Mesothelial cell of epicardium (in vitro differentiated cells): ENCODE measurements at places on chromosomes 1 and 21. TPM values are rescaled to one million over a fixed set of nuclear protein-coding genes. Genes with fewer than 3 reads are reported as not detected.
A peak's percentile ranks its signal among the peaks of the same experiment; 100 is the strongest.

DNA sequence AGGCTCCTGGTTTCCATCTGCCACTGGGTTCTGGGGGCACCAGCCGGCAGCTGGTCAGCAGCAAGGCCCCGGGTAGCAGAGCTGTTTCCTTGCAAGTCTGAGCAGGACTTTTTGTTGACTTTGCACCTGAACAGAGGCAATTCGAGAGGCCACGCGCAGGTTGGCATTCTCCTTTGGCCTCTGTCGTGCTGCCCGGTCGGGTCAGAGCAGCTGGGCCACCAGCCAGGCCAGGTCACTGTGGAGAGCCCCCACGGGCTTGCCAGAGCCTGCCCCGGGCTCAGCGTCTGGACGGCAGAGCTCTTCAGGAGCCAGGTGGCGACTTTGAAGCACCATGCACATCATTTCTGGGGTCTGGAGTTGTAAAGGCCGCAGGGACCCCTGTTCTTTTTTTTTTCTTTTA is 28.4 kb upstream of the TMEM52 start:
- no peak for DNase-seq
- no peaks in the 10 kb centered on the region for H3K36me3 ChIP-seq
- H3K27me3 ChIP-seq, result peaks cover 27% of the 10 kb centered on the region
- H3K4me1 ChIP-seq, result peaks cover 4% of the 10 kb centered on the region

DNA sequence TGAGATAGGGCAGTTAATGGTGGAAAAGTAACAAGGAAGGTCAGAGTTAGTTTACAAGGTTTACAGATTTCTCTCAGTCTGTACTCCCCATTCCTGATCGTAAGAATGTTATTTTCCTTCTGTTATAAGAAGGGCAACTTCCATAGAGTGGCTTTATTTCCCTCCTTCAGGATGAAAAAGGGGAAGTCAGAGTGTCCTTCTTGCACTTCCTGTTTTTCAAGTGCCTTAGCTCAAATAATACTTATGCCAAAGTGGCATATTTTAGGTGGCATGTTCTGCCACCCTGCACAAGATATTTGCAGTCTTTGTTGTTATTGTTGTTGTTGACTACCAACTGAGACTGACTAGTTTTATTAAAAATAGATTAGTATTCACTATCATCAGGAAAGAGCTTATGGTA is 730.7 kb upstream of the ADGRL4 start:
- no peak for DNase-seq
- H3K36me3 ChIP-seq, result peaks cover 3% of the 10 kb centered on the region
- no peaks in the 10 kb centered on the region for H3K4me1 ChIP-seq
- H3K27ac ChIP-seq, result no peak overlapping the region
- no peak overlapping the region for H3K4me3 ChIP-seq
- H3K27me3 ChIP-seq, result no peaks in the 10 kb centered on the region

DNA sequence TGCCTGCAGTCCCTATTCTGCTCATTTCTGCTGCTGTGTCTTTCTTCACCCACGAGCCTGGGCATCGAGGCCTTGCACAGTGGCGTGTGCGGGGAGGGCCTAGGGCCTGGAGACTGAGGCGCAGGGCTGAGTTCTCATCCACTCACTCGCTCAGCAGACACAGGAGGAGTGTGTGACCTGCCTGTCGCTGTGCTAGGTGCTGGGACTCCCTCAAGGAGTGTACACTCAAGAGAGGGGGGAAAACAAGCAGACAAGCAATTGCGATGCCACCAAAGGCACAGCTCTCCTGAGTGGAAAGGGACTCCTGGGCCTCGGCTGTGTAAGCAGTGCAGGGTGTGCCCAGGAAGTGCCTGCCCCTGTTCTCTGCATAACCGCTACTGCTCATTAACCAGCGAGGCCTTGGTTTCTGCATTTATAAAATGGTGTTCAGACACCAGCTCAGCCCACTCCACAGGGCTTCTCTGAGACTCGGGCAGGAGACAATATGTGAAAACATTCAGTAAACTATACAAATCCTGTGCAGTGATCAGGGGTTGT is 4.2 kb downstream of the RD3 start:
- H3K4me1 ChIP-seq, result peaks cover 17% of the 10 kb centered on the region
- H3K27ac ChIP-seq, result no peak overlapping the region
- H3K36me3 ChIP-seq, result no peaks in the 10 kb centered on the region
- H3K4me3 ChIP-seq, result no peak overlapping the region
- DNase-seq, result no peak
- no peaks in the 10 kb centered on the region for H3K27me3 ChIP-seq

DNA sequence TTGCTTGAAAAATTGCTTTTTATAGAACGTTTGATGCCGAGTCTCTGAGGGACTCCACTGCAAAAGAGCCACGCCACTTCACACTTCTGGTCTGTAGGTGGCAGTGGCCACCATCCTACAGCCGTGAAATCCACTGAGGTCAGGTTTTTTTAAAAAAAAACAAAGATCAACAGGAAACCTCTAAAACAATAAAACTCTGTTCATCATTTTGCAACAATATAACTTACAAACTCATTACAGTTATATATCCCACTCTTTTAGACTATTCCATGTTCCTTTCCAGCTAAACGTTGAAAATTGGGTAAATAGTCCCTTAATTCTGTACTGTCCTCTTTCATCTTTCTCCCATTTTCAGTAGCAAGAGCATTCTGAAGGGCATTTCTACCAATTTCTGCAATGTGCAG is 64.6 kb upstream of the FMN2 start:
- no peaks in the 10 kb centered on the region for H3K36me3 ChIP-seq
- H3K4me1 ChIP-seq, result peaks cover 19% of the 10 kb centered on the region

DNA sequence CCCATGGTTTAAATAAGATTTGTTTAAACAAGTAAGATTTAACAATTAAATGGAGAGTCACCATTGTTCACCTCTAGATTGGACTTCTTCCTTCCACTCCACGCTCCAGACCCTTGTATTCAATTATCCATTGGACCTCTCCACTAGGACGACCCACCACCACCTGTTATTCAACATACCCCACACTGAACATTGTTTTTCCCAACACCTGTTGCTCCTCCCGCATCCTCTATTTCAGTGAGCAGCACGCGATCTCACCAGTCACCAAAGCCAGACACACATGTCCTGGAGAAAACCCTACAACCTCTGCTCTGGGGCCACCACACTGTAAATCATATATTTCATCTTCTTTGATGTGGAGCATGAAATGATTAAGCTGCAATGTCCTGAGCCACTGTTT is 28.6 kb downstream of the ATP8B2 start:
- no peak overlapping the region for H3K27ac ChIP-seq
- no peak for DNase-seq
- H3K4me1 ChIP-seq, result peaks cover 25% of the 10 kb centered on the region
- peaks cover 6% of the 10 kb centered on the region for H3K36me3 ChIP-seq
- H3K4me3 ChIP-seq, result peak overlapping the region; percentile 76

DNA sequence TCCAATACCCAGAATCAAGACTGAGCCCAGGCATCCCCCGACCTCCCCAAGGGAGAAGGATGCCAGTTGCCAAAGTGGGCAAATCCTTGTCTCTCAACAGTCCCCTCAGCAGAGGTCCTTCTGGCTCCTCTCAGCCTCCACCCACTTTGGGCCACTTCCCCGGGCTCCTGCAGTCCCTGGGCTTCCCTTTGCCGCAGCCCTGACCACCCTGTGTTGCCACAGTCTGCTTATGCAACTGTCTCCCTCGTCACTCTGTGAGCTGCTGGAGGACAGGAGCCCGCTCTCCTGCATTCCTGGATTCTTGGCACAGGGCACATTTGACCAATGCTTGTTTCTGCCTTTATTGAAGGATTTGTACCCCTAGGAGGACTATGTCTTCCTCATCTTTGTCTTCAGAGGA is 2.9 kb upstream of the LRP8 start:
- H3K4me3 ChIP-seq, result no peak overlapping the region
- H3K36me3 ChIP-seq, result no peaks in the 10 kb centered on the region
- peaks cover 18% of the 10 kb centered on the region for H3K4me1 ChIP-seq
- peaks cover 18% of the 10 kb centered on the region for H3K27me3 ChIP-seq

DNA sequence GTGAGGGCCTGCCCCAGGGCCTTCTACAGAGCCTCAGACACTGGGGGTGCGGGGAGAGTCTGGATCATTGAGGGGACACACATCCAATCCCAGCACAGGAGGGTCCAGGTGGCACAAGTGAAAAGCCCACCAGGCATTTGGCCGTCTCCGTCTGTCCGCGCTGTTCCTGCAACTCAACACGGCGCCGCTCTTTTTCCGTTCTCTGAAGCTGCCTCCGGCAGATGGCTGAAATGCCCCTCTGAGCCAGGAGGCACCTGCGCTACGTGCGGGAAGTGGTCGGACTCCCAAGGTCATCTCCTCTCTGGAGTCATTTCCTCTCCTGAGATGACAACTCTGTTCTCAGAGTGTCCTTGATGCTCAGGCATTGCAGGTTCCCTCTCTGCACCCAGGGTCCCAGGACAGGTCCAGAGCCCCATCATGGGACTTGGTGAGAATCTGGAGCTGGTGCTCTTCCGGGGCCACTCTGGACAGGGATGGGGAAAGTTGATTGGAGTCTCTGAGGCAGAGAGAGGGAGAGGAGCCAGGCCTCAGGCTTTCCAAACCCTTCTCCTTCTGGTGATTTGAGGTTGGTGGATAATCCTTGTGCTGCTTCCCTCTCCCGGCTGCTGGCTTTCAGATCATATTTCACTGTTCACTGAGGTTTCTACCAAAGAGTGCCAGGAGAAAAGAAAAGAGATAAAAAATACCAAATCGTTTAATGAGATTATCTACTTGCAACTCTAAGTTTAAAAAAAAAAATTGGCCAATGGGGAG is 14.0 kb upstream of the MIXL1 start:
- H3K27ac ChIP-seq, result peak overlapping the region; percentile 11
- no peak for DNase-seq
- H3K36me3 ChIP-seq, result no peaks in the 10 kb centered on the region
- H3K27me3 ChIP-seq, result no peaks in the 10 kb centered on the region

DNA sequence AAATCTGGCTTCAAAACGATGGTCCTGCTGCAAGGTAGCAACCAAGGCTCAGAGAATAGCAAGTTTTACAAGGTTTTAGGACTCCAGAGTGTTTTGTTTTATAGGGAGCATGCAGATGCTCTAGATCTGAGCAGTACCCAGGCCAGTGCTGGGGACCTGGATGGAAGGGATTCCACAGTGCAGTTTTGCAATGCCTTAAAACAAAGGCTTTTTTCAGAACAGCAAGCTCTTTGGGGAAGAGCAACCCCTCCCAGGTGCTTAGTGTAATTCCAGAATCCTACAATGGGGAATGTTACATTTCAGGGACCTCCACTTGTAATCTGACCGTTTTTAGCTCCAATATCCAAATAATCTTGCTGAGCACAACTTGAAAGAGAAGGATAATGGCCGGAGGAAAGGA is 6.7 kb downstream of the ROR1 start:
- H3K4me3 ChIP-seq, result no peak overlapping the region
- peaks cover 70% of the 10 kb centered on the region for H3K4me1 ChIP-seq
- no peak overlapping the region for H3K27ac ChIP-seq
- H3K27me3 ChIP-seq, result no peaks in the 10 kb centered on the region
- no peak for DNase-seq
- H3K36me3 ChIP-seq, result no peaks in the 10 kb centered on the region

DNA sequence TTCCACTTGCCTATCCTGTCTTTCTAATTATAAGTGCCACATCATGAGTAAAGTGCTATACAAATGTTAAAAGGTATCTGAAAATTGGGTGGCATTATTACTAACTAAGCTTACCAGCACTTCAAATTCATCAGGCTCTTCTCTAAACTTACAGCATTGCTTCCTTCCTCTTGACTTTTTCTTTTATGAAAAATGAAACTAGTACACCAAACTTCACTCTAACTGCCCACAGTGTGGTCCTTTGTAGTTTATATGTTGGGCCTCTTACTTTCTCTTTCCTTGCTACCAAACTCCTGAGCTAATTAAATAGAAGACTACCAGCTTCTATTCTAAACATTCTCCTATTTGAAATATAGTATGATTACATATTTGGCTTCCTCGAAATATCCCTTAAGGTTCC is 81.8 kb downstream of the NOTCH2 start:
- H3K27me3 ChIP-seq, result no peaks in the 10 kb centered on the region
- H3K27ac ChIP-seq, result peak overlapping the region; percentile 83
- peaks cover 46% of the 10 kb centered on the region for H3K4me1 ChIP-seq
- no peak for DNase-seq
- peaks cover 26% of the 10 kb centered on the region for H3K36me3 ChIP-seq
- H3K4me3 ChIP-seq, result no peak overlapping the region

The IL24 gene
- total RNA-seq, result not detected in 3 replicates

The PRELP gene
- total RNA-seq, result 2.8 to 3.3 TPM (median 3.2 TPM) in 3 replicates

The PTPN14 gene
- 71.8 to 75.8 TPM (median 74.9 TPM) in 3 replicates for total RNA-seq

The WNT2B gene
- total RNA-seq, result 146 to 165 TPM (median 151 TPM) in 3 replicates

The SARS1 gene
- total RNA-seq, result 99.0 to 104 TPM (median 99.4 TPM) in 3 replicates

The GLMP gene
- 60.2 to 64.2 TPM (median 63.2 TPM) in 3 replicates for total RNA-seq

The FNDC5 gene
- 162 to 165 TPM (median 164 TPM) in 3 replicates for total RNA-seq

The CORT gene
- 0.70 to 0.89 TPM (median 0.83 TPM) in 3 replicates for total RNA-seq

The KANK4 gene
- 34.3 to 36.5 TPM (median 35.2 TPM) in 3 replicates for total RNA-seq

The INAVA gene
- total RNA-seq, result 34.6 to 36.6 TPM (median 35.7 TPM) in 3 replicates

The SMCP gene
- not detected in 3 replicates for total RNA-seq
